ENCODE measurements at places on chromosomes 16 and 17. TPM values are rescaled to one million over a fixed set of nuclear protein-coding genes. Genes with fewer than 3 reads are reported as not detected.

The EFNB3 gene
- 0.29 TPM for total RNA-seq

GRCh38 chr17:11349106-11349505 is 108.1 kb downstream of the SHISA6 start:
- no peak for DNase-seq

The TIGD7 gene
- not detected for total RNA-seq

DNA sequence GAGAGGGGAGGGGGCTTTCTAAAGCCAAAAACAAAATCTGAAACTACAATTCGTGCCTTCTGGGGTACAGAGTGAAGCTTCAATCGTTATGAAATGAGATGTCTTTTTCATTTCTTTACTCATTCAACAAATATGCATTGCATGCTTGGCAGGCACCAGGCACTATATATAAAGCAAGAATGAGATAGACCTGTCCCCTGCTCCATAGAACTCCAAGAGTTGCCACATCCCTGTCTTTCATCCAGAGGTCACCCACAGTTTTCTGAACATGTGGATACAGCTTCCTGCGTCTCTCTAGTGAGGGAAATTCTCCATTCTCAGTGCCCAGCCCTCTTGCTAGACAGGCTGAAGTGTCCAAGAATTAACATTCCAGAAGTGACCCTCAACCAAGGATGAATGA is 343.2 kb upstream of the MAF start:
- no peak for DNase-seq

DNA sequence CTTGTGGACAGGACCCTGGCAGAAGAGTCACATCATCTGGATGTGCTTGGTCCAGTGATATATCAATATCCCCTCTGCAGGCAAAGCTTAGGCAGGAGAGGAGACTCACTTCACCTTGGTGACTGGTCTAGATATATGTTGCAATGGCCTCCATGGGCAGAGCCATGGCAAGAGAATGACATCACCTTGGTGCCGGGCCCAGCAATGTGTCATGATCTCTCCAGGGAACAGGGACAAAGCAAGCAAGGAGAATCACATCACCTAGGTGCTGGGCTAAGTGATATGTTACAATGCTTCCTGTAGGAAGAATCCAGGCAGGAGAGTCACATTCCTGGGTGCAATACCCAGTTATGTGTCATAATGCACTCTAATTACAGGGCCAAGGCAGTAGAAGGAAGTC is 2106.2 kb downstream of the TP53TG3F start:
- DNase-seq: no peak

DNA sequence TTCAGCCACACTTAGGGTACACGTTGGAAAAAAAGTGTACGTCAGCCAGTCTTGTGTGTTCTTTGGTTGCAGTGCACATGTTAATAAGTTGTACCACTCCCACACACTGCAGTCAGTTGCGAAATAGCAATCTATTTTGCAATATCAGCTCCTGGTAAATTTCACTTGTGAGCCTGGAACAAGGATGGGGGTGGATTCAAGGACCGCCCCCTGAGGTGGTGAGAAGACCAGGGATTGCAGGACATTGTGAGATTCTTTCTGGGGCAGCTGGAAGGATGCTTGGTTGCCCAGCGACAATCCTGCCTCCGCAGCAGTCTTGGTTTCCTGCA is 78.6 kb upstream of the ZFHX3 start:
- no peak for DNase-seq

DNA sequence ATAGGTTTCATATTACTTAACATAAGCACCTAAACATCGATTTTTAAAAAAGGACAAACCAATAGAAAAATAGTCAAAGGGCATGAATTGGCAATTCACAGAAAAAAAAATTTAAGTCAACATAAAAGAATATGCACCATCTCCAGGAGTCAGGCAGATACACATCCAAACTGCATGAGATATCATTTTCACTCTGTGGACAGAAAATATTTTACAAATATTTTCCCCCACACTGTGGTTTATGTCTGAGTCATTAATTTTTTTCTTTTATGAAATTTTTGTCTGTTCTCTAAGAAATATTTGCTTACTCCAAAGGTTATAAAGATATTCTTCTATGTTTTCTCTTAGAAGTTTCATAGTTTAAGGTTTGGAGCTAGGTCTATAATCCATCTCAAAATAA is 74.4 kb upstream of the DNAH17 start:
- no peak for DNase-seq

The DPEP3 gene
- not detected for total RNA-seq

DNA sequence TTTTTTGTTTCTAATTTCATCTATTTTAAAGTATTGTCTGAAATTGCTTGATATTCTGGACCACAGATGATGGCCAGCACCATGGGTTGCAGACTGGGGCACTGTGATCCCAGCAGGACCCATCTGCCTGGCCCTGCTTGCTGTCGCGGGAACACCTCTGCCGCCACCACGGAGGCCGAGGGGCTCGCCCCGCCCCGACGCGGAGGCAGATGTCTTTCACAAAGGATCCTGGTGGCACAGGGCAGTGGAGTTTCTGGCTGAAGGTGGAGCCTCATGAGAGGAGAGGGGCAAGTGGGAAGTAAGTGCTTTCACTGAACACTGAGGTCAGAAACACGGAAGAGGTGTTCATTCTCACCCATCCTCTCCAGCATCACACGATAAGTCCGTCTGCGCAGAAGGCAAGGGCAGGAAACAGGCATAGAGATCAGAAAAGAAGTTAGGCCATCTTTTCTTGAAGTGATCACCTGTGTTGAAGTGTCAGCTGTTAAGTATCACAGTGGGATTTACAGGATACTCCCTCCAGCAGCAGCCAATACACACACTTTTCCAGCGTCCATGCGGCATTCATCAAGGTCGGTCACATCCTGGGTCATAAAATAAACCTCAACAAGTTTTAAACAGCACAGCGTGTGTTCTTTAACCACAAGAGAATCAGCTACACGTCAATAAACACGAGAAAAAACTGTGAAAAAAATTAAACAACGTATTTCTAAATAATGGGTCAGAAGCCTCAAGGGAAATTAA is 194.5 kb downstream of the RPTOR start:
- no peak for DNase-seq

The OSGIN1 gene
- 2.6 TPM for total RNA-seq

The PITPNM3 gene
- total RNA-seq: 15.5 TPM

DNA sequence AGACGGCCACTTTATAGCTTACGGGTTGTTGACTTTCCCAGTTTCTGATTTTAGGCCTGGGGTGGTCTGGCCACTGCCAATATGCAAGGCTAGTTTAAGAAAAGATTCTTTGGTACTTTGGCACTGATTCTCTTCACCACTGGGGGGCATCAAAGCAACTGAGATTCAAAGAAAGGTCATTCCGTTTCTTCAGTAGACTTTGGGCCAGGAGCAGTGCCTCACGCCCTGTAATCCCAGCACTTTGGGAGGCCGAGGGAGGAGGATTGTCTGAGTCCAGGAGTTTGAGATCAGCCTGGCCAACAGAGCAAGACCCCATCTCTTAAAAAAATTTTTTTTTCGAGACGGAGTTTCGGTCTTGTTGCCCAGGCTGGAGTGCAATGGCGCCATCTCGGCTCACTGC is 53.0 kb downstream of the RPA1 start:
- DNase-seq: no peak

DNA sequence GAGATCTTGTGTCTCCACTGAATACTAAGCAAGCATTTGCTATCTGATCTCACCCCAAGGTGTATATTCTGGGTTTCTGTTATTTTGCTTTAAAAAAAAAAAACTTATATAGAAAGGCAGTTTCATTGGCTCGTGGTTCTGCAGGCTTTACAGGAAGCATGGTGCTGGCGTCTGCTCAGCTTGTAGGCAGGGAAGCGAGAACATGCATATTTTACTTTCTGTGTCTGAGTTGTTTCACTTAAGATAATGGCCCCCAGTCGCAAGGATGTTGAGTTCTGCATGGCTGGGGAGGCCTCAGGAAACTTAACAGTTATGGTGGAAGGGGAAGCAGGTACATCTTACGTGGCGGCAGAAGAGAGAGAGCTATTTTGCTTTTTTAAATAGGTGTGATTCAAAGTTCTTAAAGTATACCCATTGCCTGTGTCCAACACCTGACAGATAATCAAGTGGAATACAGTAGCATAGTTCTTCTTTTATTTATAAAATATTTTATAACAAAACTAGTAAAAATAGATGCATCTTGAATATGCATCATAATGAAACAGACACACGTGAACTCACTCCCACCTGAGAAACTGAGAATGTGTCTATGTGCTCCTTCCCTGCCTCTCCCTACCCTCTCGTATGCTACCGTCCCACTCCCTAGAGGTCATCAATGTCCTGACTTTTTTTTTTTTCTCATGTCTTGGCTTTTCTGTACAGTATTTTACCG is 15.4 kb upstream of the ARHGAP17 start:
- no peak for DNase-seq

DNA sequence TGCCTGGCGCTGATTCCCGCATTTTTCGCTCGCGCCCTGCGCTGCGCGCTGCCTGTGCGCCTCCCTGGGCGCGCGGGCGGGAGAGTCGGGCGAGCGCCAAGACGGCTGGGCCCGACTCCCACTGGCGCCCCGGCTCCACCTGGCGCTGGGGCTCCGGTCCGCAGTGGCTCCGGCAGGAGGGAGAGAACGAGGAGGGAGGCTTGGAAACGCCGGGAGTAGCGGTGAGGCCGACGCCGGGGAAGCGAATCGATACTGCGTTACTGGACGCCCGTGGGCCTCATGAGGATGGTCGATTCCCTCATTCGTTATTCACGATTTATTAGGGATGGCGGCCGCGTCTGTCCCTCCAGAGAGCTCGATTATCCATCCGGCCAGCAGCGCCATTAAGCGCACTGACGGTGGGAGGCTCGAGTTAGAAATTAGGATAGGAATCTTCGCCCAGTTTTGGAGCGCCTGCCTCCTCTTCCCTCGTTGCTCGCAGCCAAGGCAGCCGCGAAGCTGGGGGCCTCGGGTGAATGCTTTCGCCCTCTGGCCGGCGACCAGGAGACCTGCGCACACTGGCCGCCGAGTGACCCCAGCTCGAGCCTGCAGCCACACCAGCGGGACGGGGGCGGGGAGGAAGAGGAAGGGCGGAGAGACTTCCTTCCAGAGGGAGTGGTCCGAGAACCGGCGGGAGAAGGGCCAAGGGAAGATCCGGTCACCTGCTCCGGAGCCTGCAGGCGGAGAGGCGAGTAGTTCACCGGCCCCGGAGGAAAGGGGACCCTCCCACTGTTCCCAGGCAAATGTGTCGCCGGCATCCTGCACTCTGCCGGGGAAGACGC is 1.3 kb upstream of the PCGF2 start:
- peak; percentile 91 for DNase-seq

The NHERF2 gene
- 37.6 TPM for total RNA-seq

GRCh38 chr17:71334048-71334751 is 786.6 kb upstream of the SOX9 start:
- DNase-seq: no peak

- DNase-seq: no peak
Observed at GRCh38 chr16:83973077-83973476, 5.0 kb downstream of the NECAB2 start.

The PHLPP2 gene
- 1.8 TPM for total RNA-seq

GRCh38 chr16:6446370-6446769 is 886.3 kb upstream of the RBFOX1 start:
- no peak for DNase-seq

The TMEM88 gene
- 1.8 TPM for total RNA-seq

The NDRG4 gene
- 20.1 TPM for total RNA-seq

GRCh38 chr16:75494184-75494583 is 1.1 kb downstream of the CHST6 start:
- DNase-seq: no peak

DNA sequence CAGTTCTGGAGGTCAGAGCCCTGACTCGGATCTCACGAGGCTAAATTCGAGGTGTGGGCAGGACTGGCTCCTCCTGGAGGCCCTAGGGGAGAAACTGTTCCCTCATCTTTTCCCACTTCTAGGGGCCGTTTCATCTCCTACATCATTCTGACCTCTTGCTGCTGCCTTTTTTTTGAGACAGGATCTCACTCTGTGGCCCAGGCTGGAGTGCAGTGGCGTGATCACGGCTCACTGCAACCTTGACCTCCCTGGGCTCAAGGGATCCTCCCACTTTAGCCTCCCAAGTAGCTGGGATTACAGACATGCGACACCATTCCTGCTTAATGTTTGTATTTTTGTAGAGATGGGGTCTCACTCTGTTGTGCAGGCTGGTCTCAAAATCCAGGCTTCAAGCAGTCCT is 244.1 kb upstream of the GSE1 start:
- DNase-seq: no peak

GRCh38 chr16:58402796-58403195 is 10.5 kb downstream of the GINS3 start:
- no peak for DNase-seq

DNA sequence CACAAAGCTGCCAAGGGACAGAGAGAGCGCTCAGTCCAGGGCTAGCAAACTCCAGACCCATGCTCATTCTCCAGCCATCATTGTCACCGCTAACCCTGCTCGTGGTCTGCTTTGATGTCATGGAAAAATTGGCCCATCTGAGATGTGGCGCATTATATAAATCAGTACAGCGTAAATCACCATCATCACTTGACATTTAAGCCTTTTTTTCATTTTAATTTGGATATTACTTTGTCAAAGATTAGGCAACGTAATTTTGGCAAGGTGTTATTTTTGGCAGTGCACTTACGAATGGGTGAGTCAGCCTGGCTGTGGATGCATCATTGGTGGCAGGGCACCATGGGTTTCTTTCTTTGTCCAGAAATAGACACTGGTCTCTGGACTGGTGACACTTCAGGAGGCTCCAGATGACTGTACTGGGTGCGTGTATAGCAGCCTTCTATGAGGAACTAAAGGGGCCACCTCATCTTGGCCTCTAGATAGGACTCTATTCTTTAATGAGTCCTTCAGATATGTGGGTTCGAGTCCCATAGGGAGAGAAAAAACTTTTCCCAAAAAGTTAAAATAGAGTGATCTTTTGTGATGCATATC is 166.3 kb downstream of the MSI2 start:
- no peak for DNase-seq

DNA sequence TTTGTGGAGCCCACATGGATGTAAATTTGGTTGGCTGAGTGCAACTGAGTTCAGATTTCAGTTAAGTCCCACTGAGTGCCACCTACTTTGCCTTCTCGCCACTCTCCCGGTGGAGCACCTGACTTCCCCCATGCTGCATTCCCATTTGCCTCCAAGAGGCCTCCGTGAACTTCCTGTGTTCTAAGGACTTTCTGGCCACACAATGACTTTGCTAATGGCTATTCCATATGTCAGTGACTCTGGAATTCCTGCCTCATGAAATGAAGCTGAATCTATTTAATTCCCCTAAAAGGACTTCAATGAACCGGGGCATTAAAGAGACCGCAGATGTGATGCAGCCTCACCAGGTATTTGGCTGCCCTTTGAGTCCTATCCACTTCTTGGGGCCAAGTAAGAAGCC is 29.9 kb downstream of the ABCC12 start:
- no peak for DNase-seq

The YBX2 gene
- total RNA-seq: 72.4 TPM

DNA sequence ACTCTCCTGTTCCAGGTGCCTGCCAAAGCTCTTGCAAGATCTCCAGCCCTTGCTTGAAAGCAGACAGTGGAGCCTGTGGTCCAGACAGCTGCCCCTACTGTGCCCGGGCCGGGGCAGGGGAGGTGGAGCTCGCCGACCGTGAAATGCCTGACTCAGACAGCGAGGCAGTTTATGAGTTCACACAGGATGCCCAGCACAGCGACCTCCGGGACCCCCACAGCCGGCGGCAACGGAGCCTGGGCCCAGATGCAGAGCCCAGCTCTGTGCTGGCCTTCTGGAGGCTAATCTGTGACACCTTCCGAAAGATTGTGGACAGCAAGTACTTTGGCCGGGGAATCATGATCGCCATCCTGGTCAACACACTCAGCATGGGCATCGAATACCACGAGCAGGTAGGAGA is 17.7 kb downstream of the CACNA1G start:
- no peak for DNase-seq

Data from stomach (tissue), 19 donors.